ENCODE measurements at places on chromosomes 3 and 15.

GRCh38 chr3:39980058-39980457 is 170.6 kb downstream of the MYRIP start:
- DNase-seq: no peak

DNA sequence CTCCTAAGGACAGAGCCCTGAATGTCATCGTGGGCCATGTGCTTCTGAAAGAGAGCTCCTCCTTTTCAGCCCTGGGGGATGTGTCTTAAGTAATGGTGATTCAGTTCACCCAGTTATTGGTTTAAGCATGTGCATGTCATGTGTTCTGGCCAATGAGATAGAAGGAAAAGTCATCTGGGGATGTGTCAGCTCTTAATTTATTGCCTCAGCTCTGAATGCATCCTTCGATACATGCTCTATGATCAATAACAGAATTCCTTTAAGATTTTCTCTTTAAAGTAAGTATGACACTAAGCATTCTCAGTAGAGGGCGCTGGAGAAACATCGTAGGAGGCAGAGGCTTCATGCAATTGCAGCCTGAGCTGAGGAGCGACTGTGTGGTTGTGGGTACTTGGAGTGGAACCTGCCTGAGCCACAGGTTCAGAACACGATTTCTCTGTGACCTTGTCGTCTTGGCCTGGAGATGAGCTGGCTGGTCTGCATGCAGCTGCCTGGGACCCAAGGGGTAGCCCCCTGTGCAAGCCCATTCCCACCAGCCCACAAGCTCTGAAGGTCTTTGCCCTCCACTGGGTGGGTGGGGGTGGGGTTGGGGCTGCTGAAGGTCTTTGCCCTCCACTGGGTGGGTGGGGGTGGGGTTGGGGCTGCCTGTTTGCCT is 69.5 kb downstream of the C3orf38 start:
- DNase-seq: no peak

DNA sequence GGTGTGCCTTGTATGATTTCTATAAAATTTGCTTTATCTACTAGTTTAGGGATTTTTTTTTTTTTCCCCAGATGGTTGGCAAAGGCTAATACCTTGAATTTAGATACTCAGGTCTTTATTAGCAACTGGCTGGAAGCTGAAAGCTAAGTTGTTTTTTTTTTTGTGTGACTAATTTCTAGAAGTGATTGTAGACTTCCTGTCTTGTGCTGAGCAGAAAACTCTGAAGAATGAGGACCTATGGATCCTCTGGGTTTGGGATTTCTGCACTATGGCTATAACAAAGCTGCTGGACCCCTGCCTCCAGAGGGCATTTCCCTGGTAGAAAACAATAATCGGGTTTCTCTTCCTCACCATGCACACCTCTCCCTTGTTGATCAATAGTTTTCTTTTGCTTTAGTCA is 10.0 kb downstream of the ARIH2 start:
- no peak for DNase-seq

- no peak for DNase-seq
Measured at GRCh38 chr3:86830566-86830965, 160.4 kb downstream of the VGLL3 start.

GRCh38 chr15:59367022-59367451 is 5.6 kb downstream of the MYO1E start:
- no peak for DNase-seq

DNA sequence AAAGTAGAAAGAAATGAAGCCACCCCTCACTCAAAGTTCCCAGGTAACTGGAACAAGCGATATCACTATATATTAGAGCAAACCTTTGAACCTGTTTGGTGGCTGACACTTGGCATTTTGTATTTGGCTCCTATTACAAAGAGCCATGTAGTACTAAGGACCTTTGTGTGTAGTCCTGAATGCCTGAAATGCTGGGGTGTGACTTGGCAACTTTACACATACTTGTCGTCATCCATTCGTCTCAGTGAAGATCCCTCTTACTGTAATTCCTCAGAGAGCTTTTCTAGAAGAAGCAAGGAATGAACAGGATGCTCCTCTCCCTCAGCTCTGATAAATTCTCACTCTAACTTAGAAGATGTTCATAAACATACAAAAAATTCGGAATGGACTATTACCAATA is 216.1 kb upstream of the CDIN1 start:
- DNase-seq: peak; percentile 64

GRCh38 chr3:68088636-68089035 is 434.2 kb upstream of the SUCLG2 start:
- no peak for DNase-seq

- DNase-seq: no peak
Measured at GRCh38 chr3:171349392-171349791, 110.8 kb downstream of the TNIK start.

DNA sequence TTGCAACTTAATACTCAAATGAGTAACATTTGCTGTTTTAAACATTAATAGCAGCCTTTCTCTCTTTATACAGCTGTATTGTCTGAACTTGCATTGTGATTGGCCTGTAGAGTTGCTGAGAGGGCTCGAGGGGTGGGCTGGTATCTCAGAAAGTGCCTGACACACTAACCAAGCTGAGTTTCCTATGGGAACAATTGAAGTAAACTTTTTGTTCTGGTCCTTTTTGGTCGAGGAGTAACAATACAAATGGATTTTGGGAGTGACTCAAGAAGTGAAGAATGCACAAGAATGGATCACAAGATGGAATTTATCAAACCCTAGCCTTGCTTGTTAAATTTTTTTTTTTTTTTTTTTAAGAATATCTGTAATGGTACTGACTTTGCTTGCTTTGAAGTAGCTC is 40.3 kb downstream of the CTNNB1 start:
- peak; percentile 53 for DNase-seq

- DNase-seq: no peak
Measured at GRCh38 chr3:126288314-126288713, 68.9 kb downstream of the KLF15 start.

GRCh38 chr3:36866368-36866767 is 78.5 kb downstream of the TRANK1 start:
- no peak for DNase-seq

- DNase-seq: peak; percentile 47
Measured at GRCh38 chr3:179811321-179812095, 158.7 kb downstream of the USP13 start.

DNA sequence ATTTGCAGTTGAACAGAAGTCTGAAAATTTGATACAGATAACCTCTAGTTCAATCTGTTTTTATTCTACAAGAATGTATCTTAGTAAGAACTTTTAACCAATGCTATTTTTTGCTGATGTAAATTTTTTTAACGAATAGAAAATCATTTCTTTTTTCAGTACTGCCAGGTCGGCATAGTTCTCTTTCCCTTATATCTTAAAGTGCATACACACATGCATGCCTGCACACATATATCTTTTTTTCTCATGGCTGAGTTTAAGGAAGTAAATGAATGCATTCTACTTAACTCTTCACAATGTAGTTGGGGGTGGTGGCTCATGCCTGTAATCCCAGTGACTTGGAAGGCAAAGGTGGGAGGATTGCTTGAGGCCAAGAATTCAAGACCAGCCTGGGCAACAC is 48.4 kb downstream of the BLM start:
- DNase-seq: no peak

- DNase-seq: no peak
Measured at GRCh38 chr3:54710954-54711353, 216.9 kb downstream of the LRTM1 start.

- no peak for DNase-seq
Measured at GRCh38 chr3:179509701-179510100, 53.0 kb upstream of the ACTL6A start.

- no peak for DNase-seq
Measured at GRCh38 chr3:142706321-142707127, 17.3 kb upstream of the TRPC1 start.

DNA sequence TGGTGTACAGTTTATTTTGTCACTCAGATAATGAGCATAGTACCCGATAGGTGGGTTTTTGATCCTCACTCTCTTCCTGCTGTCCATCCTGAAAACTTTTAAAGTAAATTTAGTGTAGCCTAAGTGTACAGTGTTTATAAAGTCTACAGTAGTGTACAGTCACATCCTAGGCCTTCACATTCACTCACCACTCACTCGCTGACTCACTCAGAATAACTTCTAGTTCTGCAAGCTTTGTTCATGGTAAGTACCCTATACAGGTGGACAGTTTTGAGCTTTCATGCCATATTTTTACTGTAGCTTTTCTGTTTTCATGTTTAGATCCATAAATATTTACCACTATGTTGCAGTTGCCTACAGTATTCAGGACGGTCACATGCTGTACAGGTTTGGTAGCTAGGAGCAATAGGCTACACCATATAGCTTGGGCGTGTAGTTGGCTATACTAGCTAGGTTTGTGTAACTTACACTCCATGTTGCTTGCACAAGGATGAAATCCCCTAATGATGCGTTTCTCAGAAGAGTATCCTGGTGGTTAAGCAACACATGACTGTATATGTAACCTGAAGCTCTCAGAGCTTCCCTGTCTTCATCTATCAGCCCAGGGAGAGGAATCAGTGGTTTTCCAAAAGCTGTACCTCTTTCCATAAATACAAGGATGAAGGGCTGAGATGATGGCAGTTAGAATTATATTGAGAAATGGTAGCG is 87.6 kb upstream of the SLC25A26 start:
- no peak for DNase-seq

DNA sequence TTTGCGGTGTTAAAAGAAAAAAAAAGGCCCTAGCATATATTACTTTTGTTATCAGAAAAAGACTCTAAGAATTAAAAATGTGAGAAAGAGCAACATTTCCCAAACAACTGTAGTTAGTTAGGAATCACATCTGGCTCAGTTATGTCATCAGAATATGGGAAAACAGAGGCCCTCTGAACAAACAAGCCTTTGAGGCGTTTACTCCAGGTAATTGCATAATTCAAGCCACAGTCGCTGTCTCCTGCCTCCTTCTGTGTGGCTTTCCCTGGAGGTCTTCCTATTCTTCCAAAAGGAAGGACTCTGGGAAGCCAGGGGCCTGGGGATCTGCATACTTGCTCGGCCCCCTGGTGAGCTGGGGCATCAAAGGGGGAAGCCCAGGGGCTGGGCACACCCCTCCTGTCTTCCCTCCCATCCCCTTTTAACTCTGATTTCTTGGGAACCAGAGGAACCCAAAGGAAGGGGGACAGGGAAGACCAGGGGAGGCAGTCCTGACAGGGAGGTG is 3.7 kb upstream of the FAM107A start:
- no peak for DNase-seq

- DNase-seq: no peak
Measured at GRCh38 chr3:19263606-19264005, 115.3 kb downstream of the KCNH8 start.

GRCh38 chr15:96629511-96629910 is 299.0 kb downstream of the NR2F2 start:
- no peak for DNase-seq

DNA sequence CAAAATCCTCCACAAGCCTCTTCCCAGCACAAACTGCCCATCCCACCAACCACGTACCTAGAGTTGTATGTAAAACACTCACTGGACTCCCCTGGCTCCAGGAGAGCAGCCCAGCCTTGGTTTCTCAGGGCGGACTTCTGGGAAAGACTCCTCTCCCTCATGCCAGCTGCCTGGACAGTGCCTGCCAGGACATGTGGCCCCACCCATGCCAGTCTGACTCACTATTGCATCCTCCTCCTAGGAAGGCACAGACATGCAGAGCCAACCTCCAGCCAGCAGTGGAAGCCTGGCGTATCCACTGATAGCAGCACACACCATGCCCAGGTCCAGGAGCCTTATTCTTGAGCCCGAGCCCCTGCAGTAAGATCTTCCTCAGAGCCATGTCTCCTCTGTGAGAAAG is 8.6 kb downstream of the PKM start:
- no peak for DNase-seq

- DNase-seq: no peak
Measured at GRCh38 chr3:119571688-119572087, 7.6 kb upstream of the ADPRH start.

DNA sequence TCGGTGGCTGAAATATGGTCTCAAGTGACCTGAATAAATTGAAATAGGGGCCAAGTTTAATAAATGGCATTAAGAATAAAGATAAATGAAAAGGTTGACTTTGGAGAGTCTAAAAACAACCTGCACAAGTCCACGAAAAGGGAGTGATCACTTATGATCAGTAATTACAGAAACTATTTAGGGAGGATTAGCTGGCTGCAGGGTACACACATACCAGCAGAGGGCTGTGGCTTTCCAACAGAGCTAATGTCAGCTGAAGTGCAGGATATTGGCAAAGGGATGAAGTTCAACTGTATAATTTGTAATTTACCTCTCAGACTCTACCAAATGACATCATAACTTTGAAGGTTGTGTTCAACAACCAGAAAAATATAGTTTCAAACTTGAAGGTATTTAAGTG is 86.8 kb downstream of the SYNPR start:
- DNase-seq: no peak

DNA sequence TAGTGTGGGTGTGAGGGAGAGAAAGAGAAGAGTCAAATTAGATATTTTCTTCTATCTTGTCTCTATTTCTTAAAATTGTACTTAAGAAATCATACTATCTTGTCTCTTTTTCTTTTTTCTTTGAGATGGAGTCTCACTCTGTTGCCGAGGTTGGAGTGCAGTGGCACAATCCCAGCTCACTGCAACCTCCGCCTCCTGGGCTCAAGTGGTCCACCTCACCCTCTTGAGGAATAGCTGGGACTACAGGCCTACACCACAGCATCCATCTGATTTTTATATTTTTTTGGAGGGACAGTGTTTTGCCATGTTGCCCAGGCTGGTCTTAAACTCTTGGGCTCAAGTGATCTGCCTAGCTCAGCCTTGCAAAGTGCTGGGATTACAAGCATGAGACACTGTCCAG is 104.2 kb downstream of the MYO9A start:
- DNase-seq: no peak

DNA sequence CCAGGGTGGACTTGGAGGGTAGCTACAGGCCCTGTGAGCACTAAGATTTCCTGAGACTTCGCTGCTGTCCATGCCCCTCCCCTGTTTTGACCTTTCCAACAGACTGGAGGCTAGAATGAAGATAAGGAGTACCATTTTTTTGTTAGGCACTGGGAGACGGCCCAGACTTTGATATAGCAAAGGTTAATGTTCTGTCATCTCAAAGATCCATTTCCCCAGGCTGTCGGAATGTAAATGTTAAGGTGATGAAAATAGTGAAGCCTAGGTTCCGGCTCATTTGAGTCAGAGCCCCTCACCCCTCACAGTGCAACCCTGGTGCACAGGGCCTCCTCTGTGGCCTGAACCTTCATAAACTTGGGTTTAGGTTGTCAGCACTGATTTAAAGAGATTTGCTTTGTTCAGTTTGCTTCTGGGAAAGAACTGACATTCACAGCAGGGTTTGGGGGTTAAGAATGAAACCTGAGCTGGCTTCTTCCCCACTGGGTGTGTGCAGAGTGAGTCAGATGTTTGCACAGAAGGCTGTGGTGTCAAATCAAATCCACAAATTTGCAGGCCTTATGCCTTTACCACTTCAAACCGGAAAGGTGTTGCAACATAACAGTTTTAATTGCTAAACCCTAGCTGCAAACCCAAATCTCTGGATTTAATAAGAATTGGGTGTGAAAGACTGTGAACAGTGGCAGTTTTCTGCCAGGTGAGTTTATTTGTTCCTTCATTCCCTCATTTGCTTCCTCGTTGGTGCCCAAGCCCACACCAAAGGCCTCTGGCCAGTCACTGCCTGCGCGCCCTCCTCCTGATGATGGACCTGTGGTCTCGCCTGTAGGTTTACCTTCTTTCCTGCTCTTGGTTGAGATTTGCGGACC is 20.6 kb upstream of the KCTD6 start:
- peak; percentile 46 for DNase-seq

All from SJSA1 (cell line).